ENCODE measurements at places on chromosomes 11 and 22. TPM values are rescaled to one million over a fixed set of nuclear protein-coding genes. Genes with fewer than 3 reads are reported as not detected.

DNA sequence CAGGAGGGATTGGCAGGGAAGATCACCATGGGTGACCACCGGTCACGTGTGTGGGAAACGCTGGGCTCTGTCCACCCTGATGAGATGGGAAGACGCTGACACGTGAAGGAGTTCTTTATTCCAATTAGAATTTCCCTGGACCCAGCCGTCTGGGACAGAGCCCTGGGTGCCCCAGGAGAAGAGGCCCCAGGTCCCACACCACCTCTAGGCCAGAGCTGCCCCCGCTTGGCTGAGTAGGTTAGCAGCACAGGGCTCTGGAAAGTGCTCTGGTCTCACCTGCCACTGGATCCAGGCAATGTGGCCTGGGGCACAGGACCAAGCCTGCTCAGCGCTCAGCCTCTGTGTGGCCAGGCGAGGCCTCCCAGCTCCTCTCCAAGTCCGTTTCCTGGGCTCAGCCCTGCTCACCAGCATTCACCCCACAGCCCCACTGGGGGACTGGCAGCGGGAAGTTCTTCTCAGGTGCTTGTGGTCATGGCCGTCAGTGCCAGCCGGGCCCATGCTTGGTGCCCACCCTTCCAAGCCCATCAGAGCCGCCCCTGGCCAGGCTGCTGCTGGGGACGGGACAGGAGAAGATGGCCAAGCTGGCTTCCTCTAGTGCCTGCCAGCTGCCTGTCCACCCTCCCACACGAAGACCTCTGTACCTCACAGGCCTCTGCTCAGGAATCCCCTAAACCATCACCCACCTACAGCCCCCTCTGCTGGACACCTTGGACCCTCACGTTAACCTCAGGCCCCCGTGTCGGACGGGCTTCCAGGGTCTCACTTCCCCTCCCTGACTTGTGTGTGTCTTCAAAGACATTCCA, 62.5 kb upstream of the FGF3 start:
- no peak for DNase-seq

GRCh38 chr22:36010090-36010489, 18.5 kb downstream of the RBFOX2 start:
- DNase-seq: no peak

The UNC93B1 gene
- total RNA-seq: 11.1 TPM

- no peak for DNase-seq
Measured at GRCh38 chr11:119025978-119026766, 4.5 kb downstream of the SLC37A4 start.

GRCh38 chr22:27412866-27413445, 388.6 kb downstream of the MN1 start:
- DNase-seq: no peak

GRCh38 chr11:62705880-62706849, 1.1 kb downstream of the BSCL2 start:
- DNase-seq: peak; percentile 95

DNA sequence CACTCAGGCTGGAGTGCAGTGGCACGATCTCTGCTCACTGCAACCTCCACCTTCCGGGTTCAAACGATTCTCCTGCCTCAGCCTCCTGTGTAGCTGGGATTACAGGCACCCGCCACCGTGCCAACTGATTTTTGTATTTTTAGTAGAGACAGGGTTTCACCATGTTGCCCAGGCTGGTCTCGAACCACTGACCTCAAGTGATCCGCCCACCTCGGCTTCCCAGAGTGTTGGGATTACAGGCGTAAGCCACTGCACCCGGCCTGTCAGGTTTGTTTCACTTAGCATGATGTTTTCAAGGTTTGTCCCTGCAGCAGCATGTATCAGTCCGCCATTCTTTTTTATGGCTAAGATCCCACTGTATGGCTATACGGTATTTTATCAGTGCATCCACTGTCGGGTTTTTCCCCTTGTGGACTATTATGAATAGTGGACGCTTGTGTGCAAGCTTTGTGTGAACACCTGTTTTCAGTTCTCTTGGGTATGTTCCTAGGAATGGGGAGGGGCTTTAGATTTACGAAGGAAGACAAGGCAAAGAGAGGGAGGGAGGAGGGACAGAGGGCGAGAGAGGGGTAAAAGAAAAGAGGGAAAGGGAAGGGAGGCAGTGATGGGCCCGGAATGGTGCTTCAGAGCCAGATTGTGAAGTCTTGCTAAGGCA, 13.9 kb upstream of the CDC42EP2 start:
- no peak for DNase-seq

- DNase-seq: peak; percentile 43
Measured at GRCh38 chr22:28443526-28443876, 236.1 kb downstream of the TTC28 start.

GRCh38 chr22:44825310-44826150, 73.2 kb downstream of the ARHGAP8 start:
- no peak for DNase-seq

The MMP26 gene
- total RNA-seq: not detected

DNA sequence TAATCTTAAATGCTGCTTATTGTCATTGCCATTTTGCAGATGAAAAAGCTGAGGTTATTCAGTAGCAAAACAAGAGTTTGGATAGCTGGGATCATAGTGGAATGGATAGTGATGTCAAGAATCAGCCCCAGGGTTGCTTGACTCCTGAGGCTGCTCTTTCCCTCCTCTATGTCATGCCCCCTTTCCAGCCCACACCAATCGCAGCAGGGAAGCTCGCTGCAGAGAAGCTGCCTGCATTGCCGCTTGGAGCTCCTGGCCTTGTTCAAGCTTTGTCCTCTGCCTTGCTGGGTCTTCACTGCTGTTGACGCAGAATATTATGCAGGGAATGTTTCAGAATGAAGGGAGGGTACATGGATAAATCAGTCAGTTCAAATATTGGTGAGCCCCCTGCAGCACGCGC, 128.8 kb upstream of the RASSF10 start:
- no peak for DNase-seq

- DNase-seq: no peak
Measured at GRCh38 chr22:49855251-49855911, 1.7 kb downstream of the ZBED4 start.

DNA sequence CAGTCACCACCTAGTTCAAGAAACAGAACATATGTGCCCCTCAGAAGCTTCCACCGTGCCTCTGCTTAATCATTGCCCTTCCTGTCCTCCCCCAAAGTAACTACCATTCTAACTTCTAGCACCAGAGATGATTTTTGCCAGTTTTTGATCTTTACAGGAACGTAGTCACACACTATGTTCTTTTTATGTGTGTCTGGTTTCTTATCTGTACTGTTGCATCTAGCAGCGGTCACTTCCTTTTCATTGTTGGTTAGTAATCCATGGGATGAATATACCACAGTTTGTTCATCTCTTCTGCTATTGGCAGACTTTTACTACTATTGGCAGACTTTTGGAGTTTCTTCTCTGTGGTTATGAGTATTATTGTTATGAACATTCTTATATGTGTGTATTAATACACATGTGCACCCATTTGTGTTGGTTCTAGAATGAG, 34.6 kb downstream of the SPECC1L start:
- no peak for DNase-seq

DNA sequence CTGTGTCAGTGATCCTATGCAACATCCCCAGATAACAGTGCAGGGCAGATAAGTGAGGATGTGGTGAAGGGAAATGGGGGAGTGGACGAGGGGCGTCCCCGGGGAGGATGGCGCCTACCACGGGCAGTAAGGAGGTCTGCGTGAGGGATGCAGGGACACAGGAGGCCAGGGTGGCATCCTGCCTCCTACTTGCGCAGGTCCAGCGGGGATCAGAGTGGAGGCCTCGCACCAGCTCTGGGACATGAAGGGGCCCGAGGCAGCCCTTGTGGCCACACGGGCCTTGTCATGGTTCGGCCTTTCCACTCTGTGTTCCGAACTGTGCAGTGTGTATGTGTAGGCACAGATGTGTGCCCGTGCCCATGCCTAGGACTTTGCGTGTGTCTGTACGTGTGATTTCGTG, 1227.5 kb downstream of the BRD1 start:
- DNase-seq: no peak

The TYMP gene
- 93.6 TPM for total RNA-seq

- no peak for DNase-seq
Measured at GRCh38 chr22:27164781-27165503, 507.6 kb downstream of the MIAT start.

DNA sequence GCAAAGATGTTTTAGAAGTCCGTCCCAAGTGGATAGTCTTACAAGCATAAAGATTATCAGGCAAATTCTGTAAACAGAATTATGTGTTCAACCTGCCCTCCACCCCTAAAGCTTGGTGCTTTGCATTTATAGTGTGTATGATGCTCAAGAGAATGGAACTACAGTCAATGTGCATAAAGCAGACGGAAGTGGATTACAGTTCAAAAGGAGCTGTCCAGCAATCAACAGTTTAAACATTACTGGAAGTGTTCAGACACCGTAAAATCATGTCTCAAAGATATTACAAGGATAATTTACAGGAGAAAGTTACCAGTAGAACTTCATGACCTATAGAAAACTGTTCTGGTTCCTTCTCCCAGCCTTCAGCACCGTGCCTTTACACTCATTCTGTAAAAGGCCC, 1.0 kb downstream of the RIC3 start:
- DNase-seq: no peak

DNA sequence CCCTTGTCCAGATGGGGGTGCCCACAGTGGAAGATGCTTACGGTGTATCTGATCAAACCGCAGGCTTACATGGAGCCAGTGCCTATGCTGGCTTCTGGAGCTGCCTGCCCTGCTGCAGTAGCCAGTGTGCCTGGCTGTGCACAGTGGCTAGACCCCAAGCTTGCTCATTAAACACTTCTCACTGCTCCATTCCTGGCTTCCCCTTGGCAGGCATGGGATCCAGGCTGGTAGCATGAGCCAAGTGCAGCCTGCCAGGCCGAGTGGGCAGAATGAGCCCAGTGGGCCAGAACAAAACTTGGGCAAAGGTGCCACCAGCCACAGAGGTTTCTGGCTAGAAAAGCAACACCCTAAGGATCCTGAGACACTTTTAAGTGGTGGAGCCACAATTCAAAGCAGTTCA, 55.4 kb upstream of the B3GNT6 start:
- no peak for DNase-seq

- DNase-seq: no peak
Measured at GRCh38 chr22:37677493-37677974, 2.1 kb downstream of the LGALS1 start.

The DNAJB13 gene
- 0.31 TPM for total RNA-seq

- DNase-seq: no peak
Measured at GRCh38 chr22:24370401-24370800, 57.0 kb upstream of the ADORA2A start.

The MYO18B gene
- 0.59 TPM for total RNA-seq

DNA sequence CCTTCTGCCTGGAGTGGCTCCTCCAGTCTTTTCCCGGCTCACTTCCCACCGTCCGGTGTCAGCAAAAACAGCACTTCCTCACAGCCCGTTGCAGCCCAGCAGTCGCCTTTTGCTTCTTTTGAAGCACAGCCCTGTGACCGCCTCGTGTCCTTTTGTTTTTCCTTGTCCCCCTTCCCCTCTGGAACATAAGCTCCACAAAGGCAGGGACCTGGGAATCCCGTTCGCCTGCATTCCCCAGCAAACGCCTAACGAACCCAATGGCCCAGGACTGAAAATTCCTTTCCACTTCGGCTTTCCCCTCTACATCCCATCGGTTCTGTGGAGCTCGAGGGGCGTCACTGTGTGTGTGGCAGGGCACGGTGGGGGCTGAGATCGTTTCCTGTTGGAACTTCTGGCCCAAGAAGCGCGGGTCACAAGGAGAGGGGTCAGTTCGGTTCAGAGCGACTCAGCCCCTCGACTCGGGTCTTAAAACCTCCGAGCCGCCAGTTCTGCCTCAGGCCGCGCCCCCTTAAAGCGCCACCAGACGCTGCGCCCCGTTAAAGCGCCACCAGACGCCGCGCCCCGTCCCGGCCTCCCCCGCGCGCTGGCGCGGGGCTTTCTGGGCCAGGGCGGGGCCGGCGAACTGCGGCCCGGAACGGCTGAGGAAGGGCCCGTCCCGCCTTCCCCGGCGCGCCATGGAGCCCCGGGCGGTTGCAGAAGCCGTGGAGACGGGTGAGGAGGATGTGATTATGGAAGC, 841 bp downstream of the RIC8A start:
- DNase-seq: peak; percentile 80

DNA sequence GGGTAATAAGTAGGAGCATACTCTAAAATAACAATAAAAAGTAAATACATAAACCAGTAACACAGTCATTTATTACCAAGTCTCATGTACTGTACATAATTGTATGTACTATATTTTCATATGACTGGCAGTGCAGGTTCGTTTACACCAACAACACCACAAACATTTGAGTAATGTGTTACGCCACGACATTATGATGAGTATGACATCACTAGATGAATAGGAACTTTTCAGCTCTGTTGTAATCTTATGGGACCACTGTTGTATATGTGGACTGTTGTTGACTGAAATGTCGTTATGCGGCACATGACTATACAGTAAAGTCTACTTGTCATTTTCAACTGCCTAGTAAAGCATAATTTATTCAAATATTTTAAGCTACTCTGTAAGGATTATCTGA, 18.6 kb downstream of the KIF18A start:
- DNase-seq: no peak

The NLRP14 gene
- not detected for total RNA-seq

- no peak for DNase-seq
Measured at GRCh38 chr11:73902303-73902702, 25.5 kb downstream of the PAAF1 start.

- no peak for DNase-seq
Measured at GRCh38 chr11:6992026-6992425, 28.1 kb downstream of the ZNF214 start.

The APOBEC3C gene
- total RNA-seq: 133 TPM

The EXPH5 gene
- total RNA-seq: 0.89 TPM
